NCI-H2227 treated with DMSO at 0.1 percent for 48 hours (cell line): ENCODE measurements at places on chromosomes 2 and 18.

DNA sequence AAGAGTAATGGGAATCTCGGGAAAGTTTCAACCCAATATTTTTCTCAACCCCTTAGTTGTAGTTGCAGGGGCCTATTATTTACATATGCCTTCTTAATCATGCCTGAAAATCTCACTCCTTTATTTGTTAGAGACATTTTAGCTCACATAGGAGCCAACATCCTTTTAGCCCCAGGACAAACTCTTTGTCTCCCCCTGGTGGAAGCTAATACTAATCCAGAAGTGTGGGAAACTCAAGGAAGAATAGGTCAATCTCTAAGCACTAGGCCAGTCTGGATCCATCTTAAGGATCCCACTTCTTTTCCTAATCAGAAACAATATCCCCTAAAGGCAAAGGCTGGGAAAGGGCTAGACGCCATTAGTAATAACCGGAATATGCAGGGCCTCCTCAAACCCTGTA, 550.9 kb upstream of the PKDCC start:
- no peak for DNase-seq

- no peak for DNase-seq
Observed at GRCh38 chr2:58921676-58922075, 680.6 kb upstream of the FANCL start.

GRCh38 chr2:240628808-240629618, 3.7 kb downstream of the GPR35 start:
- no peak for DNase-seq

DNA sequence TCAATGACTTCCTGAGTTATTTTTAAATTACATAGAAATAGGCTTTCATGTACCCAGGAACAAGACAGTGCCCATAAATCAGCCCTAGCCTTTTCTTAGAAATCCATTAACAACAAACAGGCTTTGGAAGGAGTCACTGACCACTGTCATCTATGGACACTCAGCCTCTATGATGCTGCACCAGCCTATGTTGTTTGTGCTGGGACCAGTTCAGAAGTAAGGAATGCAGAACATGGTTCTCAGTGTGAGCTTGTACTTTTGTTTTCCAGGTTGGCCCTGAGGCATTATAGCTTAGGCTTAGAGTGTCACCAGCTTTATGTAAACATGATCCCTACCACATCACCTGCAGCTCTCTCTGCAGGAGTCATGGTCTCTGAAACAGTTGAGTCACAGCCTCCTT, 335.7 kb upstream of the CDH7 start:
- no peak for DNase-seq

DNA sequence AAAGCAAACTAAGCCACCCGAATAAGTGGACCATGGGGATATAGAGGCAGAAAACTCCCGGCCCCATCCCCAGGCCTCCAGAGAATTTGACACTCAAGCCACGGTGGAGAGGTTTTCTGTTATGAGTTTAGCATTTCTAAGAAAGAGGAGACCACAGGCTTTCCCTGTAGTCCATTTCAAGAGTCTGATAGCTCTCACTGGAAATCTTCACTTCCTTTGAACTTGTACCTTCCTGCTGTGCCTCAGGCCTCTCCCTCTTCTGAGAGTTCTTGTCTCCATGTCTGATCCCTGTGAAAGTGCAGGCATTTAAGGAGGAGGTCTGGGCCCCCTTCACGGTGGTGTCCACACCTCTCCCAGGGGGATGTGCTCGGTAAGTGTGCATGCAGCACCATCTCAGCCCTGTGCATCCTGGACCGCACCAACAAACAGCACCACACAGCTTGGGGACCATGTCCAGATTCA, 113.7 kb downstream of the BCL2 start:
- DNase-seq = no peak

DNA sequence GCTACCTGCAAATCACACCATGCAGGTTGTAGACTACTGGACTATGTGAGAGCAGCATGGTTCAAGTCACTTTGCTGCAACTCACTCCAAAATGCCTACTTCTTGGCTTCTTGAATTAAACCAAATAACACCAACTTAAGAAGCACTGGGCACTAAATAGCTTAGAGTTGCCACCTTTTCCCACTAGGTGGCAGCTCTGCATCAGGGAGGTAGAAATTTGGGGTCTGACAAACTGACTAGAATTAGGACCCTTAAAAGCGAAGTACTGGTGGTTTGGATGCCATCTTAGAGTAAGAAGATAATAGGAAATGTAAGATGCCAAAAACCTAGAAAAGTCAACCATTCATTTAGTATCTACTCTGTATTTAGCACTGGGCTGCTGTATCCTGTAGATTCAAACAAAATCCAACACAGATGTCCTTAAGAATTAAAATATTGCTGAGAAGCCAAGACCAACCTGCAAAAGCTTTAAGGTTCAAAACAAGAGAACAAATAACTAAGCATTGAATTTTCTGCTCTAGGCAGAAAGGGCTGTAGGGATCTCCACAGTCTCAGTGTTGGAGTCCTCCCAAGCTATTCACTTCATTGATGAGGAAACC, 65.5 kb downstream of the CCBE1 start:
- peak; percentile 41 for DNase-seq

- DNase-seq = no peak
Observed at GRCh38 chr2:23700627-23701026, 226.3 kb downstream of the ATAD2B start.

DNA sequence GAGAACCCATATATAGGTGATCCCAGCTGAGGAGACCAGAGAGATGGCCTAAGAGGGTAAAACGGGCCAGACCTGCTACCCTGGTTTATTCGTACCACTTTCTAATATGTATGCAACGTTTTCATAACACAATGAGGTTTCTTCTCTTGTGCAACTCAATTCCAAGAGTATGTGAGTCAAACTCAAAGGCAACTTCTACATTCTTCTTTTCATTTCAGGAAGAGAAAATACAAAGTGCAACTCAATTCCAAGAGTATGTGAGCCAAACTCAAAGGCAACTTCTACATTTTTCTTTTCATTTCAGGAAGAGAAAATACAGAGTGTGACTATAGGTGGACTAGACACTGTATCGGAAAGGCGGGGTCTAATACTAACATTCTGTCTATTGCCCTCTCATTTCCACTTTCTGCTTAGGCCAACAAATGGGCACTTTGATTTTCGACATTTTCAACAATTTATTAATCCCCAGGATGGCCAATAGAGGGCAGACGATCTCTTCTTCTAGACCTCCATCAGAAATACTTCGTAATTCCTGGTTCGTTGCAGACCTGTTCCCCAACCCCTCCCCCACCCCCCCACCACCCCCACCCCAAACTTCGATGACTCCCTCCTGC, 3.7 kb upstream of the CRIM1 start:
- no peak for DNase-seq

DNA sequence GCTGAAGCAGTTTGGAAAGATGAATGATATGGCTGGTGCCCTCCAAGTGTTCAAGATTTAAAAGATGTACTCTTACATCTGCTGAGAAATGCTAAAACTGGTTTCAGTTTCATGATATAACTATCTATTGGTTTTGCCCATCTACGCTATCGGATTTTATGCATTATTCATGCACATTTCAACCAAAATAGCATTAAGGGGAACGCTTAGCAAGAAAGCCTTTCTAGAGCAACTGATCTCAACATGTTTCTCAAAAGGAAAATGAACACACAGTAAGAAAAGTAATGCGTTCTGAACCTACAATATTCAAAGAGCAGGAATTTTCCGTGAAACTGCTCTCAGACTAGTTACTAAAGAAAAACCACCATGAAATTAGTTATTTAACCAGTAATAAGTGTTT, 93.9 kb downstream of the CABYR start:
- no peak for DNase-seq

DNA sequence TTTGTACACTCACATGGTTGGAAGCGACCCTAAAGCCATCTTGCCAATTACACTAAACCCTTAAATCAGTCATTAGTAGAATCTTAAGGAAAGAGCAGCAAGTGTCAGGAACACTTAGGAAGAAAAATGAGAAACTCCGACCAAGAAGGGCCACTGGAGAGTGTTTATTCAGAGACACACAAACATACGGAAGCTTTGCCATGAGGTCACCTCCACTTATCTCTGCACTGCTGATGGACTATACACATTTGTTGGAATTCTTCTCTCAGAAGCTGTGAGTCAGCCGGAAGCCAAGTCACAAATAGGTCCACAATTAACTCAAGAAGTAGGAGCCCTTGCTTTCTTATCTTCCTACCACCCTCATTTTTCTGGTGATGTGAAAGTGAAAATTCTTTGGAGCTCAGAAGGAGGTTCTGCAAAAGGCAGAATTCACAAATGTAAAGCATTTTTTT, 21.6 kb downstream of the BMP10 start:
- DNase-seq = no peak

GRCh38 chr2:134845719-134846118, 7.3 kb downstream of the ACMSD start:
- no peak for DNase-seq

- DNase-seq = no peak
Observed at GRCh38 chr18:35953688-35954087, 18.8 kb upstream of the RMP24 start.

DNA sequence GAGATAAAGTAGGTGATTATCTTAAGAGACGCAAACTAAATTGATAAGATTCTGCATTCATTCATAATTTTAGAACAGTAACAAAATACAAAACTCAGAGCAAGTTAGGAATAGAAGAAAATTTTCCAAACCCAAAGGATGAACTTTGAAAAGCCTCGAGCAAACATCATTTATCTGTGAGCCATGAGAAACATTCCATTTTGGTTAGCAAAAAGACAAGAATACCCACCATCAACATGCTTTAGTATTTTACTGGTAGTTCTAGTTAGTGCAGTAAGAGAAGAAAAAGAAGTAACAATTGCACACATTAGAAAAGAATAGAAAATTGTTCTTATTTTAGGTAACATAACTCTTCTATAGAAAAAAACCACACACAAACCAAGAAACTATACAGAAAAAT, 291.3 kb upstream of the TCF4 start:
- DNase-seq = no peak

- DNase-seq = no peak
Observed at GRCh38 chr2:11674983-11675382, 5.0 kb upstream of the NTSR2 start.

DNA sequence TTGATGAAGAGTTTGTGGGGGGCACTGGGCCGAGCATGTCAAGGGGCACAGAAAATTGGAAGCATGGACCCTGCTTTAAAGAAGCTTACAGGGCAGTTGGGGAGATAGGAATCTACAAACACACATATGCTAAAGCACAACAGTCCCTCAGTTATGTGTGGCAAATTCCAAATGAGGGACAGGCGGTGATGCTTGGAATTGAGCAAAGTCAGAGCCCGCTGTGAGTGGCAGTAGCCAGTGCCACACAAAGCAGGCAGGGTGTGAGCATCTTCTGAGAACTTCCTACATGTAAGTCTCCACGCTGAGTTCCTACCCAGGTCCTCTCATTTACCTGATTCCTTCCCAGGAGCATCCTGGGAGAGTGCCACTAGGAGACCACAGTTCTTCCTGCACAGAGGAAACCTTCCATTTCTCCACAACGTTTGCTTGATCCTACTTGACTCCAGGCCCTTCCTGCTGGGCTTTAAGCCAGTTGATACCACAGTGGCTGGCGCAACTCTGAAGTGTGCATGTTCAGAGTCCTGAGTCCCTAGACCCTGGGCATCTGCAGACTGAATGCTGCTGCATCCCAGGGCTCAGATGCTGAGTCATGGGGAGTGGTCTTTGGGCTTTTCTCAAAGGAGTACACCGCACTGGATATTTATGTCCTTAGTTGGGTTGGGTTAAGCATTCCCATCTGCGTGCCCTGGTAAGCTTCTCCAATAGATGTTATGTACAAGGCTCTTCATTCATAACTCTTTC, 287.3 kb upstream of the REV1 start:
- no peak for DNase-seq

DNA sequence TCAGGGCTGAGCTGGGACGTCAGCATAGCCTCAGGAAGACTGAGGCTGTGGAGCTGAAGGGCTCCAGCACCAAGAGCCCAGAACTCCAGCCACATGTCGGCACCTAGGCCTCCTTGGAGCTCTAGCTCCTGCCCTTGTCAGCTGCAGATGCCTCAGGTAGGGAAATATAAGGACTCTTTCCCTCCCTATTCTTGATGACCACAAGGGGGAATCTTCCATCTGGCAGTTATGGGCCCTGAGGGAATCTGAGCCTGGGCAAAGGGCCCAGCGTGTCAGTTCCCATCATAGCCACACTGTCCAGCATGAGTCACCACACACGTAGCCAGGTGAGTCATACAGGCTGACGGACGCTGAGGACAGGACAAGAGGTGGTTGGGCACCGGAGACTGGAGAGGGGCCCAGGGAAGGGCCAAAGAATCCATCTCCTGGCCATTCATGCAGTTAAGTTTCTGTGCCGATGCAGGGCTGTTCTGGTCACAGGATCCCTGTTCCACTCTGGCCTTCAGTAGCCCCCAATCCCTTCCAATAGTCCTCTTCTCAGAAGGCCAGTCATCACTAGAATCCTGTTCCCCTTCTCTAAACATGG, 1.8 kb downstream of the MPV17 start:
- no peak for DNase-seq

GRCh38 chr2:159064446-159065301, 96.2 kb downstream of the TANC1 start:
- DNase-seq = no peak

- DNase-seq = no peak
Observed at GRCh38 chr2:183838295-183838694, 714.1 kb downstream of the NUP35 start.

DNA sequence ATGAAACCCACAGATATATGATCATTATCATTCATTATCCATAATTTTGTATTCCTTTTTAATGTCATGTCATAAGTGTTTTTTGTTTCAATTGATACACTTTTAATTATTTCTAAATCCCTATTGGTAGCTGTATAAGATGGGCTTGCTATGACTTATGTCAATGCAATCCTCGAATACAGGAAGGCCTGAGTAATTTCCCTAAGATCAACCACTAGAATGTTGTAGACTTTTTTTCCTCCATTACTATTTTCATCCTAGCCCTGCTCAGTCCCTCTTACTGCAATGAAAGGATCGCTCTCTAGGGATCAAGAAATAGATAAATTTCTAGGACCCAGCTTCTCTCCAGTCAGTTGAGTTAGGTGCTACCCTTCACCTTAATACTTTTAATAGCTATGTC, 186.3 kb downstream of the KCNE4 start:
- DNase-seq = no peak

DNA sequence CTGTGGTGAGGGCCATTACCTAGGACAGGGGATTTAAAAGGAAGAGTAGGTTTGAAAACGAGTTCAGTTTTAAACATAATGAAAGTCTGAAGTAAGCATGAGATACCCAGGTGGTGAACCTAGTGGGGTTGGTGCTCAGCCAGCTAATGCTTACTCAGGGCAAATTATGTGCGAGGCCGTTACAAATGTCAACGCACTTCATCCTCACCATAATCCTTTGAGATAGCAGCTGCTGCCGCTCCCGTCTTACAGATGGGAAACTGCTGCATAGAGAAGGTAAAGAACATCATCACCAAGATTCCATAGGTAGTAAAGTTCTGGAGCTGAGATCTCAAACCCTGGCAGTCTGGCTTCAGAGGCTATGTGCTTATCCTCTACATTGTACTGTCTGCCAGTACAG, 209.0 kb downstream of the DYM start:
- DNase-seq = no peak
